Diencephalon (tissue), 1 donor: ENCODE measurements at places on chromosomes 11 and 22. TPM values are rescaled to one million over a fixed set of nuclear protein-coding genes. Genes with fewer than 3 reads are reported as not detected.

Gene NOX4
- 9.7 TPM for total RNA-seq

Gene PRR33
- not detected for total RNA-seq

Gene MPZL3
- total RNA-seq = 2.8 TPM

Gene SHANK2
- total RNA-seq = 44.1 TPM

Gene DUSP8
- 8.8 TPM for total RNA-seq
